ENCODE measurements at places on chromosomes 2 and 18. TPM values are rescaled to one million over a fixed set of nuclear protein-coding genes. Genes with fewer than 3 reads are reported as not detected.

Gene SPP2
- total RNA-seq = not detected

Gene UGT1A10
- total RNA-seq = not detected

GRCh38 chr2:98555696-98556095 lies 52.6 kb downstream of the COA5 start:
- H3K4me1 ChIP-seq = no peaks in the 10 kb centered on the region
- H3K27ac ChIP-seq = no peak overlapping the region
- H3K27me3 ChIP-seq = no peaks in the 10 kb centered on the region
- no peak overlapping the region for H3K4me3 ChIP-seq
- DNase-seq = no peak

- DNase-seq = no peak
- no peaks in the 10 kb centered on the region for H3K27me3 ChIP-seq
- H3K4me3 ChIP-seq = no peak overlapping the region
- H3K36me3 ChIP-seq = no peaks in the 10 kb centered on the region
Observed at GRCh38 chr2:218155953-218156479, 10.7 kb downstream of the CXCR1 start.

Gene TMEM17
- 5.9 TPM for total RNA-seq

- H3K27ac ChIP-seq = no peak overlapping the region
- H3K27me3 ChIP-seq = no peaks in the 10 kb centered on the region
- no peaks in the 10 kb centered on the region for H3K36me3 ChIP-seq
- H3K4me3 ChIP-seq = no peak overlapping the region
- DNase-seq = no peak
Observed at GRCh38 chr18:44409515-44409914, 271.2 kb upstream of the SETBP1 start.

GRCh38 chr2:71120195-71120594 lies 9.8 kb downstream of the MCEE start:
- no peak overlapping the region for H3K27ac ChIP-seq
- no peaks in the 10 kb centered on the region for H3K27me3 ChIP-seq
- H3K4me1 ChIP-seq = no peaks in the 10 kb centered on the region
- no peak for DNase-seq
- no peak overlapping the region for H3K4me3 ChIP-seq

GRCh38 chr2:191045141-191045540 lies 31.2 kb upstream of the STAT1 start:
- H3K27ac ChIP-seq = no peak overlapping the region
- no peak for DNase-seq
- H3K27me3 ChIP-seq = no peaks in the 10 kb centered on the region

Gene FAM110C
- 0.84 TPM for total RNA-seq

Data from tibial nerve (tissue), 4 donors.